HepG2 (cell line): ENCODE measurements at places on chromosomes 5 and 9.
A peak's percentile ranks its signal among the peaks of the same experiment; 100 is the strongest.

DNA sequence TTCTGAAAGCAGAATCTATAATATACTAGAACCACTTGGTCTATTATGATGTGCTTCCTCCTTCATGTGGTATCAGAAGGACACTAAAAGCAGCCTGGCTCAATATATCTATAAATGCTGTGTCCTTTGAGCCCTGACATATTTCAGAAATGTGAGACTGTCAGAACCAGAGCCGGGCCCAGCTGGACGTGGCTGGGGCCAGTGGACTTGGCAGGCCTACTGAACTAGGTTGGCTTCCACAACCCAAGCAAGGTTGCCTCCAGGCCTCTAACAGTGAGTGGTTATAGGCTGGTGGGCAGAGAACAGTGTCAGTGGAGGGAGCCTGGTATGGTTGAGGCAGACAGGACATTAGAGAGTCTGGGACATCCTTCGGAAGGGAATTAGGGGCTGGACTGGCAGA is 78.9 kb downstream of the GALNT10 start:
- DNase-seq = no peak

DNA sequence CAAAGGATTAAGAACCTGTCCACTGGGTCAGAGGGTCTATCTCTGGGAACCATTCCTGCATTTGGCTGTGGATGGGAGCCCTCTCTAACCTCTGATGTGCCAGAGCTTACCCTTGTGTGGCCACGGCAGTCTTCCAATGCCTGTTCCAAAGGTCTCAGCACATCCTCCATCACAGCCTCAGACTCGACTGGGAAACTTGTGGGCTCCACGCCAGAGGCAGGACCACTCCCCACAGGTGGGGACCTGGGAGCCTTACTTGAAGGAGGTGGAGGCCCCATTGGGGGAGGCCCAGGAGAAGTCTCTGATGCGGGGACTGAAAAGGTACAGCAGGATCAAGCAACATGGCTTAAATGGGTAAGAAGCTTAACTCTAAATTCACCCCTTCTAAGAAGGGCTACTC is 4.4 kb downstream of the EIF4EBP3 start:
- no peak for DNase-seq

DNA sequence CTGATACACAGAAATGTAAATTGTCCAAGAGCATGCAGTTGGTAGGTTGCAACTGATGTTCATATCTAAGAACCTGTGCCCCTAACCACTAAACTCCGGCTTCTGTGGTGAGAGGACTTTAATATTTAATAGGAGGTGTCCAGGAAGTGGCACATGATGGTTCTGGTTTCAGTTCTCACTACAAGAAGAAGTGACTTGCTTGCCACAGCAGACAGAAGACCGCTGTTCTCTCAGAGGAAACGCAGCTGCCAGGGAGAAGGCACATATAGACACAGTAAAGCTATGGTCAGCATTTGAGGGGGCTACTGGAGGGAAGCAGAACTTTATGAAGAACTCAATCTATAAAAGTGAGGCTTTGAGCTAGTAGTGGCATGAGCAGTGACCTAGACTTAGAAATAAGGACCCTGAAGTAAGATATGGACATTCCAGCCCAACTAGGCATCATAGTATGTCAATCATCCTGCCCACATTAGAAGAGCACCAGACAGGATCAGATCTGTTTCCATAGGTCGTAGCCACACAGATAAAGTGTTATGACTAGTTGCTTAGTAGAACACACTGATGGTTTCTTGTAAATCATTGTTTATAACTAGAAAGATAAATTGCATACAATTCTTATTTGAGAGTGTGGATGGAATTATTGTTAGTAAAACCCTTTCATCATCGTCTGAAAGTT is 36.4 kb upstream of the DAB2 start:
- no peak for DNase-seq

DNA sequence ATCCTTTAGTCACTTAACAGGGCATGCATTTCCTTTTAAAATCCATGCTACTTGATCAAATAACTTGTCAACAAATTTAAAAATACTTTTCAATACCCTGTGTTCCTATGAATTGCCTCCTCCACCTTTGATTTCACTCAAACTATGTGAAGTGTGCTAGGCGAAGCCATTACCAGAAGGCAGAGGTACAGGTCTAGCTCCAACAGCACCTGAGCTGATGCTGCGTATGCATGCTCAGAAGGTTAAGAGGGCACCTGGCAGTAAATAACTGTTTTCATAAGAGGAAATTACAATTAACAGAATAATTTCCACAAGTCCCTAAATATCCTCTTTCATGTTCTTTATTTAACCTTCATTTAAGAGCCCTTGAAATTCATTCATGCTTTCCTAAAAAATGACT is 251.8 kb downstream of the EFNA5 start:
- no peak for DNase-seq

- DNase-seq = no peak
These were observed 32.6 kb downstream of the GABRB2 start for GRCh38 chr5:161513942-161514341.

DNA sequence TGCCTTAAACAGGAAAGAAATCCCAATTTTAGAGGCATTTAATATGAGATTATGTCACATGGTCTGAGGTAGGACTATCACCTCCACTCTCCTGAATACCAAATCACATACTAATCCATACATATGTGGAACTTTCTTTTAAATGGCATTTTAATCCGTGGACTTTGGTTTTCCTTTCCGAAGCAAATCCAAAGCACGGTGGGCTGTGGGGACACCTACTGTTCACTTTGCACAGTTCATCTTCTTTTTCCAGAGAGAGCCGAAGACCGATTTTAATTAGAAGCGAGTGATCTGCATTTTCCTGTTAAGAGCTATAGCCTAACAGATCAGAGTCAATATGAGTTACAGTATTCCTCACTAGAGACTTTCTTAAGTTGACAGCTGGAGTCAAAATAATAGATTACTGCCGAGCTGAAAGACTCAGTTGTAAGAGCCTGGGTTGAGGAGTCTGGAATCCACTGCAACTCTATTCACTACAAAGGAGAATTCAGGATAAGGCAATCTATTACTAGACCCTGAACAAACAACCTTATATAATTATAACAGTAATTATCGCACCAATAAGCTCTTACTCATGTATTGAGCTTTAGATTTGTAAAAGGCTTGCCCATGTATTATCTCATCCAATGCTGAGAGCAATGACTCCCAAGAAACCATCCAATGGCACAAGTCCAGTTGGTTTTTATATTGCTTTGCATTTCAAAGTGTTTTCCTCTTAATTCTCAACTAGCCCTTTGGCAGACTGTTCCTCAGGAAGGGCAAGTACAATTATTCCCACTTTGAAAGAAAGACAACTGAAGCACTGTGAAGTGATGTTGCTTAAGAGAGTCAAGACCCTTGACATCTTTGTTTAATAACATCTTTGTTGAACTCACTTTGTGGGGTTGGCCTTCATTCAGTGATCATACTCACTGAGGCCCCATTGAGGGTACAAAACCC is 144.7 kb downstream of the TRPM6 start:
- peak; percentile 2 for DNase-seq

GRCh38 chr5:33565324-33565723 is 124.6 kb downstream of the TARS1 start:
- no peak for DNase-seq

- no peak for DNase-seq
These were observed 38.3 kb downstream of the DAPK1 start for GRCh38 chr9:87535817-87536539.

GRCh38 chr9:97744710-97745708 is 47.9 kb upstream of the XPA start:
- no peak for DNase-seq

DNA sequence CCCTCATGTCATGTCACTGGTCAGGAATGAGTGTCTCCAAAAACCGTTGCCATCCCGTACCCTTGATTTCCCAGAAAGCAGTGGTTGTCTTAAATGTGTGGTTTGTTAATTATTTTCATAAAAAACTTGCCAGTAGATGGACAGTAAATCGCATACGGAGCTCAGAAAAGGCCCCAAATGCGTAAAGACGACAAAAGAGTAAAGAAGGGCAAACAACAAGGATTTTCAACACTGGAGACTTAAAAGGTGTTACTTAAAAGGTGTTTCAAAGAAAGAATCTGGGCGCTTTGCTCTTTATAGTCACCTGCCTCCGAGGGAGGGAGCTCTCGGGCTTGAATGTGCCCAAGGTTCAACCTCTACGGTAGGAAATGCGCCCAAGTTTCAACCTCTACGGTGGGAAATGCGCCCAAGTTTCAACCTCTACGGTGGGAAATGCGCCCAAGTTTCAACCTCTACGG is 734 bp downstream of the KIF27 start:
- DNase-seq = peak; percentile 62

- no peak for DNase-seq
These were observed 340.6 kb downstream of the CAAP1 start for GRCh38 chr9:26551971-26552370.

DNA sequence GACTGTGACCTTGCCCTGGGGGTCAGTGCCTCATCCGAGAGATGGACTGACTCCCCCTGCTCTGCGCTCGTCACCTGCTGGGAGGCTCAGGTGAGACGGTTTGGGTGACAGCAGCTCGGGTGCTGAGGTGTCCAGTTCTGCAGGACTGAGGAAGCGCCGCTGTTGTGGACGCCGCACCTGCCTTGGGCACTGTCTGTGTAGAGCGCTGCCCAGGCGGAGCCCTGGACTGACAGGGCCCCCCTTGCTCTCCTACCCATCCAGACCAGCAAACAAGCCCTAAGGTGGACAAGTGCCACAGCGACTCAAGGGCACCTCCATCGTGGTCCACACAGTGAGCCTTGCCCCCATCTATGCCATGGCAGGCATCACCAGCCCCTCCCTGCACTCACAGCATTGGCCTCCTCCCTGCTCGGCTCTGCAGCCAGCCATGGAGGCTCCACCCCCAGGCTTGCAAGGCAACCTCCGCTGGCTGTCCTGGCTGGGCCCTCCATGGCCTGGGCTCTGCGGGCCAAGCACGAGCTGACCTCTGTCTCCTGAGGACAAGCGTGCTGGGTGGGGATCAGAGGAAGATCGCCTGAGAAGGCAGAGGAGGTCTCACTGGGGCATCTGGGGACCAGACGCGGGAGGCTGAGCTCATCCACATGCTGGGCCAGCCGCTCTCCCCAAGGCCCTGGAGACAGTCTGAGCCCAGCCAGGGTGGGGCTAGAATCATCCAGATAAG is 87.1 kb upstream of the COL5A1 start:
- DNase-seq = no peak

GRCh38 chr5:43227655-43228054 is 35.6 kb downstream of the NIM1K start:
- DNase-seq = peak; percentile 46

DNA sequence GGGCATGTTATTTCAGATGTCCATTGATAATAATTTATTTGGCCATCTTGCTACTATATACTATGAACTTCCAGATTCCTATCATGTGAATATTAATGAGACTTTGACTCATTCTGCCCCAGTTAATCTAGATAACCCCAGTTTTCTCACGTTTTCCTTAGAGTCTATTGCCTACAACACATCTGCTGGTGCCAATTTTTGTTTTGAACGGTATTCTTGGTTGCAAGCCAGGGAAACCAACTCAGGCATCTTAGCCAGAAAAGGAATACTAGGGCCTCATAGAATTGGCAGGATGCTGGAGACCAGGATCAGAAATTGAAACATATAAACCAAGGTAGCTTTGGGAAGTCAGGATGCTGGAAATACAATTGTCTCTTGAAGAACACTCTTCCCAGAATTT is 28.0 kb upstream of the NPR3 start:
- DNase-seq = no peak

- no peak for DNase-seq
These were observed 563 bp downstream of the SNAPC4 start for GRCh38 chr9:136399176-136400037.

DNA sequence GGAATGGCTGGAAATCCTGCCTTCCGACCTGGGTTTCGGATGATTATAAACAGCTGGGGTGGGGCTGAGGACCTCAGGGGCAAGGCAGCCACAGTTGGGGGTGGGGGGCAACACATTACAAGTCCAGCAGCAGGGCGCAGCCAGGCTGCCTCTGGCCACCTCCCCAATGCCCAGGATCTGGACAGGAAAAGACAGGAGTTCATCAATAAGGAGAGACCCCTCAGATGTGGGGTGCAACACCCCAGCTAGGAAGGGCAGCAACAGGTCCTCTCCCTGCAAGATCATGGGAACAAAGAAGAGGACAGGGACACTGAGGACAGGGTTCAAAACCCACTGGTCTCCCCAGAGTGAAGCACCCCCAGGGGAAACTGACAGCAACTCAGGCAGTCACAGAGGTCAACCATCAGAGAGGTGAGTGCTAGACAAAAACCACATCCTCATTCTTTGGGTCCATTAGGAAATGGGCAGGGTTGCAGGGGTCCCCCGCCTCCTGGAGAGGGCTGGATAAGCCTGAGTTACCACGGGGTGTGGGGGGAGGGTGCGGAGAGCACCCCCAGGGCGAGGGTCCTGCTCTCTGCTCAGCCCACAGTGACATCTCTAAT is 33.5 kb downstream of the SEMA4D start:
- no peak for DNase-seq

DNA sequence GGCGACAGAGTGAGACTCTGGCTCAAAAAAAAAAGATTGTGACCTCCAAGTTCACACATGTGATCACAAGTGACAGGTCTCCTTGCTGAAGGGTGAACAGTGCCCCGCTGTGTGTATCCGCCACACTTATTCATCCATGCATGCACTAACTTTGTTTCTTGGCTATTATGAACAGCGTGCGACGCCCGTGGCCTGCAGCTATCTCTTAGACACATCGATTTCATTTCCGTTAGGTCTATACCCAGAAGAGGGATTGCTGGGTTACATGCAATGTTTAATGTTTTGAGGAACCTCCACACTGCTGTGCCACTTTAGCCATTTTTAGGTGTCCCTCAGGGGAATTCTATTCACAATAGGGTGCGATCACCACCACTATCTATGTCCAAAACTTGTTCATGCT is 12.1 kb upstream of the EGFL7 start:
- no peak for DNase-seq

DNA sequence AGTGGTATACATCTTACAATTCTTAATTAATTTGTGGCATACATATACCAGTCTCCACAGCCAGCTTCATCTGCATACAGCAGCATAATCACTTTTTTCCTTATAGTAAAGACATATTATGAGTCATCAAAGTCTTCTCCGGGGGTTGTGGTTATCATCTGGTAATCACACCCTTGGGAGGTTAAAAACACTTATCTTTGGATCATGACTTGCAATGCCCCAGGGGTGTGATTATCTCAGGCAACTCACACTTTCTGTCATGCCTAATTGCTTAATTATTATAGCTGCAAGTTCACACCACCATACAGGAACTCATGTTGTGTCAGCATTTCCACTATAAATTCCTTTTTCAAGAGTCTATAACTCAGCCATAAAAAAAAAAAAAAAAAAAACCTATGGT is 218.4 kb downstream of the ANXA1 start:
- no peak for DNase-seq
